ENCODE measurements at places on chromosomes 11 and 22.

DNA sequence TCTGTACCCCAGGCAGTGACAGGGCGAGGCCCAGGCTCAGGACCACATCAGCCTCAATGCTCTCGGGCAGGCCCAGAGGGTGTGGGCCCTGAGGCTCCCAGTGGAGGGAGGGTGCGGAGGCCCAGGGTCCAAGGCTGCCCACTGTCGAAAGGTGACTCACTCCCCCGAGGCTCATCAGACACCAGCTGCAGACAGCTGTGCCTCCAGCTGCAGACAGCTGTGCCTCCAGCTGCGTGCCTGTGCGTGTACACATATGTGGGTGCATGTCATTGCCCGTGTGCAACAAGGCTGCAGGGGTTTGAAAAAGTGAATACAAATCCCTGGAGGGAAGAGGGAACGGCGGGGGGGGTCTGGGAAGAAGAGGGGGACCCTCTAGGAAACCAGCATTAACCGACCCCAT, 134.3 kb downstream of the BRD1 start:
- DNase-seq = no peak

- no peak for DNase-seq
These were observed 30.9 kb downstream of the MACROD1 start for GRCh38 chr11:64134963-64135362.

- no peak for DNase-seq
These were observed 9.1 kb upstream of the OR10D3 start for GRCh38 chr11:124174001-124174583.

DNA sequence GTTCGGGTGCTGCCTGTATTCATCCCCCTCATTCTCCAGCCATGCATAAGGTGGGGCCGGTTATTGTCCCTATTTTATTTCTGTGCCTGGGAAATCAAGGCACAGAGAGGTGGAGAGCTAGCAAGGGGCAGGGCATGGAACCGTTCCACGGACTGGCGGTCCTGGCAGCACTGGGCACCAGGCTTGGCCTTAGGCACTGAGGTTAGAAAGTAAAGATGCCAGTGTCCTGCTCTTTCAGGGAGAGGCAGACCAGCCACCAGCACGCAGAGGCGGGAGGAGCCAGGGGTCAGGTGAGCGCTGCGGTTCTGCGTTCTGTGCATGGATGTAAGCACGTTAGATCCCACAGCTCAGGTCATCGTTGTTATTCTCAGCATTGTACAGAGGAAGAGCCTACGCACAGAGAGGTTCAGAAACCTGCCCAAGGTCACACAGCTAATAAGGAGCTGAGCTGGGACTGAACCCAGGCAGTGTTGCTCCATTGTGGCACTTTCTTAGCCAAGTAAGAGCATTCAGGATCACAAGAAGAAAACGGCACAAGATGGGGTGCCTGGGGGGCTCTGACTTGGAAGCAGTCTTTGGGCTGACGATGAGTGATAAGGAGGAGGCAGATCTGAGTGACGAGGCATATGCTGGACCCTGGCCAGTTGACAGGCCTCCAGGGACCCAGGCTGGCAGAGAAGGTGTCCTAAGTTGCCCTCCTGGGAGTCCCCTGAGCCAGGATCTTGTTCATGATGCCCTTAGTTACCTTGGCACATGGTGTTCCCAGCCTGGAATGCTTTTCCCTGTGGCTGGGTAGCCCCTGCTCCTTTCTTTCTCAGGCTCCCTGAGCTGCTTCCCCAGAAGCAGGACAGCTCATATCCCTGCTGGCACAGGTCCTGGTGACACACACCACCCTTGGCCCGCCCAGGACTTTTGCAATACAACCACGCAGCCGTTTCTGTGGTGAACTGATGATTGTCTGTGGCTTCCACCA, 41.1 kb downstream of the OSBPL5 start:
- no peak for DNase-seq

DNA sequence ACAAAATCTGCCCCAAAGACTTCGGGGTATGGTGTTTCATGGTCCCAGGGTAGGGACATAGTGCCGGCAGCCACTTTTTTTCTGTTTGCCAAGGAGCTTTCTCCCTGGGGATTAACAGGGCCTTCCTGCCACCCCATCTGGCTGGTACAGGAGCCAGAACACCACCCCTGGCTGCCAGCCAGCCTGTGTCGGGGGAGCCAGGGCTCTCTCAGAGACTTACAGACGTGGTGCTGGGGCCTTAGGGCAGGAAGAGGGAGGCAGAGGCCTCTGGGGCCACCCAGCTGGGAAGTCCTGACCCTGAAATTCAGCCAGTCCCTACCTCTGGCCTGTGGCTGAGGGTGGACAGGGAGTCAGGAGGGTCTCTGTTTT, 52.4 kb upstream of the CDON start:
- no peak for DNase-seq

- DNase-seq = no peak
These were observed 32.9 kb upstream of the SYT13 start for GRCh38 chr11:45319077-45319476.

GRCh38 chr22:28629420-28630176, 50.0 kb downstream of the TTC28 start:
- peak; percentile 34 for DNase-seq

DNA sequence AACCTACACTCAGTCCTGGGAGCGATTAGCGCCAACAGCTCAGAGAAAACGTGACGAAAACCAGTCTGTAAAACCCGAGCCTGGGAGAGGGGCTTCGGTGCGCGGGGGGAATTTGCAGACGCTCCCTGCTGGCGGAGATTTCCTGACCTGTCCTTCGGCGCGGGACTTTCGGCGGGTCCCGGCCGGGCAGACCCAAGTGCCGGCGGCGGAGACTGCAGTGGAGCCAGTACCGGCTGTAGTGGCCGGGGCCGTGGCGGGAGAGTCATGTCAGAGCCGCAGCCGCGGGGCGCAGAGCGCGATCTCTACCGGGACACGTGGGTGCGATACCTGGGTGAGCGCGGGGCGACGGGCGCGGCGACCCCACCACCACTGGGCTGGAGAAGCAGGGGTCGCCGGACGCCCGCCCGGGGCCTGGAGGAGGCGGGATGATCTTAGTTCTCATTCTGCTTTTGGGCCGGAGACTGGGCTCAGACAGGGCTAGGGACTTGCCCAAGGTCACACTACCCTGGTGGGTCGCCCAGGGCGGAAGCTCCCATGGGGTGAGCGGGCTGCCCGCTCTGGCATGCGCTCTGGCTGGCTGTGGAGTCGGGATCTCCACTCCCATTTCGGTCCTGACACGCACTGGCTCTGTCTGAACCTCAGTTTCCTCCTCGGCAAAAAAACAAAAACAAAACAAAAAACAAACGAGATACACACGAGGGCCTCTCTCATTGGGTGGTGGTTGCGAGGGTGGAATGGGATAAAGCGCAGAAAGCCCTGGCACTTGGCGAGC, at the start of gene MTFP1:
Gene MTFP1, plus strand, starts transcription at position 153 of the 772 bp plus-strand sequence. Its CDS starts 112 bp downstream, at position 265.
- peak; percentile 76 for DNase-seq

- no peak for DNase-seq
These were observed 12.1 kb downstream of the MYEOV start for GRCh38 chr11:69305885-69306540.

- DNase-seq = no peak
These were observed 6.7 kb upstream of the APOBEC3A start for GRCh38 chr22:38950527-38951295.

- DNase-seq = no peak
These were observed 16.8 kb upstream of the P2RY2 start for GRCh38 chr11:73201249-73201648.

DNA sequence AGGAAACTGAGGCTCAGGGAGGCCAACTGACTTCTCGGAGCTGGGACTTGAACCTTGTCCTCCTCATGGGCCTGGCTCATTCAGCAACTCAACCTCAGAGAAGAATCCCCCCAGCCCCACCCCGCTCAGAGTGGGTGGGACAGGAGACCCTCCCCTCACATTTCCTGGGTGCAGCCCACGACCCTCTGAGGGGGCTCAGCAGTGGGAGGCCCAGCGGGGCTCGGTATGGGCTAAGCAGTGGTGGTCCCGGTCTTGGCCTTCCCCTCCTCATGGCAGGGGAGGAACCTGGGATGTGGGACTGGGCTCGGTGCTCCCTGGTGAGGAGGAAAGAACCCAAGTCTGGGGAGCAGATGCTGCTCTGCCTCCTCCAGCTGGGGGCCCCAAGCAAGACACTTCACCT, 14.2 kb upstream of the CABP7 start:
- DNase-seq = no peak

DNA sequence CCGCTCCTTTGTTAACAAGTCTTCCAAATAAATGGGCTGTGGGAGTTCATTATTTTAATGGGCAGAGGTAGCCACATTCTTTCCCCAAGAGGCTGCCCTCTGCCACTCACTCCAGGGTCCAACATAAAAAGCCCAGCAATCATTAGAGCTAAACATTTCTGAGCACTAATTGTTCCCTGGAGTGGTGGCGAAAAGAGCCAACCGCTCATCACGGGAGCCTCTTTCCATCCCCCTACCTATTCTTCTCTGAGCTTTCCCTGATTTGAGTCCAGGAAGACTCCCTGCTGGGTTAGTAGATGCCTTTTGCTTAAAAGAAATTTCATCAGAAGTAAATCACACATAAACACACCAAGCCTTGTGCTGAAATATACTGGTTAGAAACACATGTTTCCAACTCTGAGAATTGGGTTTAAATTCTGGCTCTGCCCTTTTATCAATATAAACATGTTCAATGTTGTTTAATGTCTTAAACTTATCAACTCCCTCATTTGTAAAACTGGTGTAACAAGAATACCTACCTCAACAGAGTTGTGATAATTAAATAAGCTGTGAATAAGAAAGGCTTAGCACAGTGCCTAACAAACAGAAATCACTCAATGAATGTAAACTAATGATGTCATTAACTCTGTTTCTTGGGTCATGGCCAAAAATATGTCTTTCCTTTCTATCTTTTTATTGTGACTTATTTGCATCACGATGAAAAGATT, at the start of gene OR5A2:
Gene OR5A2, minus strand, starts transcription at position 53 of the 707 bp plus-strand sequence. CDS start 3,460 bp downstream, outside the sequence.
- DNase-seq = no peak

DNA sequence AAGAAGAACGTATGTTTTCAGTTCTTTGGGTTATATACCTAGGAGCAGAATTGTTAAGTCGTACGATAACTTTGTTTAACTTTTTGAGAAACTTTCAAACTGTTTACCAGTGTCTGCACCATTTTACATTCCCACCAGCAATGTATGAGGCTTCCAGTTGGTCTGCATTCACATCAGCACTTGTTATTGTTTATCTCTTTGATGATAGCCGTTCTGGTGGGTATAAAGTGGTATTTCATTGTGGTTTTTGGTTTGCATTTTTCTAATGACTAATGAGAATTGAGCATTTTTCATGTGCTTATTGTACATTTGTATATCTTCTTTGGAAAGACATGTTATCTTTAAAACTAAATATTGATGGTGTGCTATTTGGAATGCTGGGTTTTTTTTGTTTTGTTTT, 59.8 kb downstream of the KDM2A start:
- no peak for DNase-seq

DNA sequence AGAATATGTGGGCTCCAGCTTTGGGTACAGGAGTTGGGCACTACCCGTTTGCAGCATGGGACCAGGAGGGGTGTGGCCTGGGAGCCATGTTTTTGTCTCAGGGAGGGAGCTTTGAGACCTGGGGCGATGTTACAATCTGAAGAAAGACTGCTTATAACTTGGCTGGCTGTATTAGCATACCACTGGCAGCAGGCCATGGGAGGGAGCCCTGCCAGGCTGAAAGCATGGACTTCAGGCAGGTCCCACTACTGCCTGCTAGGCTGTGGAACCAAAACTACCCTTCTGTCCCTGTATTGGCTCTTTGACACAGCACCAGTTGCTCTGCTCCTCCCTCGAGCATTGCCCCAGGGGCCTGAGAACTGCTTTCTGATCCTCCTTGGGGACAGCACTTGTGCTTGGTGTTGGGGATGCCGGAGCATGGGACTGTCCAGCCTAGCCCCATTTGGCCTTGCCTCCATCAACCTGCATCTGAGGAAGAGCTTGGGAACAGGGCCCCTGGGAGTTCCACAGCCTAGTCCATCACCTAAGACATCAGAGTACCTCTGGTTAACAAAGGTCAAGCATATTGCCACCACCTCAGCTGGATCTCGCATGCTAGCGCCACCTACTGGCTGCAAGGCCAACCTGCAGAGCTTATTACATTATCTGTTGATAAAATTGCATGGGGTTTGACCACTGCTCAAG, 217.4 kb downstream of the SBF2 start:
- peak; percentile 42 for DNase-seq

DNA sequence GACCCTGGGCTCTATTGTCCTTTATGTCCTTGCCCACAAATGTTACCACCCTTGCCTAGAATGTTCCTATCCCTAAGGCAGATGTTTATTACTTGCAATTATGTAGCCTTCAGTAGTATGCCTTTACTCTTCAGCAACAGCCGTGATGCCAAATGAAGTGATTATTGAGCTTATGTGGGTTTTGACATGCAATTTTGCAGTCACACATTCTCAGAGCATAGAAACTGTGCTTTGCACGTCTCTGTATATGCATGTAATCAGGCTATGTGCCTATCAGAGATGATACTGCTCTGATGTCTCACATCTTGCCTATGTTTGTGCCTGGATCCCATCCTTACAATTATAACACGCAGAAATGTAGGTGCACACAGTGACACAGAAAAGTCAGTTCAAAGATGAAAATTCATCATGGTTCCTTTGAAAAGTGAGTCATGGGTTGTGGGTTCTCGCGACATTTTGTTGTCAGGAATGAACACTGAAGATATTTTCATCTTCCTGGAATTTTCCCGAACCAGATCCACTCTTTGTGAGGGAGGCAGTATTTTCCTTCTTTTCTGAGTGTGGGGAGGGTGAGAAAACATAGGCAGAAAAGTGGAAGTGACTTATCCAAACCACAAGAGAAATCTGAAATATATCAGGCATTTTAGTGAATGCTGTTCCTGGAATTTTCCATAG, 81.1 kb downstream of the BMAL1 start:
- DNase-seq = no peak

DNA sequence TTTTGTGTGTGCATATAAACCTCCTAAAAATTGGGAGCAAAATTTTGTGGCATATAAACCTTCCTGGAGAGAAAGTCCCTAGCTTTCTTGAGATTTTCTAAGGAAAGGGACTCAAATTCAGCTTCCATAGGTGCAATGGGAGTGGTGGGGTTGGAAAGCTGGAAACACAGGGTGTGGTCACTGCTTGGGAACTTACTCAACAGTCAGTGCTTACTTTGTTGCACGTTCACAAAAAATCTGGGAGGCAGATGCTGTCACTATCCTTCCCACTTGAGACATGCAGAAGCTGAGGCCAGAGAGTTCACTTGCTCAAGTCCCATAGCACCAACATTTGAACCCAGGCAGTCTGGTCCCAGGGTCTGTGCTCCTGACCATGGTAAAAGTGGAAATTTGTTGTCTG, 3.9 kb upstream of the CATSPERZ start:
- no peak for DNase-seq

- no peak for DNase-seq
These were observed 36.4 kb upstream of the TH start for GRCh38 chr11:2207773-2208621.

- DNase-seq = no peak
These were observed 34.9 kb downstream of the TBC1D22A start for GRCh38 chr22:46797355-46797754.
